ENCODE measurements at places on chromosomes 4 and X. TPM values are rescaled to one million over a fixed set of nuclear protein-coding genes. Genes with fewer than 3 reads are reported as not detected.

DNA sequence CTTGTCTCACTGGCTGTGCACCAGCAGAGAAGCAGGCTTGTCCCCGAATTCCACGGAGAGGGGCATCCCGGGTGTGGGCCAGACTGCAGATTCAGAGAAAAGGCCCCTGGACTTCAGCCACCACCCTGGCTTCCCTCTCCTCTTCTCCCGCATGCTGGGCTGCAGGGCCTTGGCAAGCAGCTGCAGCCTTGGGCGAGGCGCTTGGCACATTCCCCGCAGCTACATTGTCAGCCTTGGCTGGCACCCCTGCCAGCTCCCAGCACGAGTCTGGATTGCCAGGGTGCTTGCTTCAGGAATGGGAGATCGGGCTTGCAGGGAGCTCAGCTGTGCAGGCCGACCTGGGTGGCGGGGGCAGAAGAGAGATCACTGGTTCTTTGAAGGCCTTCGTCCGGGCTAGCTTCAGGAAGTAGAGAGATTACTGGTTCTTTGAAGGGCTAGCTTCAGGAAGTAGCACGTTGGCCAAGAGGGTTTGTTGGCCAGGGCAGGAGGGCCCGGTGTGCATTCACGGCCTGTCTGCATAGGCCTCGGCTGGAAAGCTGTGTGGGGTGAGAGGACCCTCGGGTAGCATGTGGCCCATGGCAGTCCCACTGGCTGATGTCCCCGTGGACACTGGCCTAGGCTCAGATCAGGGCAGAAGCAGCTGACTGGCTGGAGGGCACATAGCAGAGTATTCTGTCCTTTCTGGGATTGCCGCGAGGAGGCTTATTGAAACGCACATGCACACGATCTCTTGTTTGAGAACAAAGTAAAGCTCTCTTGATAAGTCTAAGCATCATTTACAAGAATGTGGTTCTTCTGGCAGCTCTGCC lies 2.7 kb downstream of the ABCD1 start:
- DNase-seq = peak; percentile 85

- no peak for DNase-seq
Observed at GRCh38 chr4:1540601-1541375, 134.5 kb upstream of the NKX1-1 start.

DNA sequence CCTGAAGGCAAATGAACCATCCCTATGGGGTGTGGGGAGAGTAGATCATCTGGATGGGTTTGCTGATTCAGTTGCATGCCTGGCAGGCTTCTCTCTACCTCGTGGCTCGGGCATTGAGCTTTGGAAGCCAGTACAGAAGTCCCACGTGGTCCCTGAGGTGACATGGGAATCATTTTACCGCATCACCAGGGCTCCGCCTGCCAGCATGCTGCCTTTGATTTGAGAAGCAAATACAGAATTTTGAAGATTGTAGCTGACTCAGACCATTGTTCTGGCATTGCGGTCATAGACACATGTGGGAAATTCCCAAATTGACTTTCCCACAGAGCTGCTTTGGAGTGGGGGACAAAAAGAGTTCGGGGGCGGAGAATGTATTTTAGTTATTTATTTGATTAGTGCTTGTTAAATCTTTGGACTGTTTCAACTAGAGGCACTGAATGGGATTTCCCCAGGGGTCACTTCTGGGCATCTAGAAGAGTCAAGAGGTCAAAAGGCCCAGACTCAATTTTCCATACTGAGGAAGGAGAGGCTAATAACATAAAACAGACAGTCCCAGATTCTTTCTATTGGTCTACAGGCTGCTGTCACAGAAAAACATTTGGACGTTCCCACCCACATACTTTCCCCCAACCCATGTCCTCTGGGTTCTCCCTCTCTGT lies 79.3 kb downstream of the NHSL2 start:
- DNase-seq = peak; percentile 43

GRCh38 chr4:159685340-159686092 lies 582.6 kb downstream of the RAPGEF2 start:
- DNase-seq = peak; percentile 59

DNA sequence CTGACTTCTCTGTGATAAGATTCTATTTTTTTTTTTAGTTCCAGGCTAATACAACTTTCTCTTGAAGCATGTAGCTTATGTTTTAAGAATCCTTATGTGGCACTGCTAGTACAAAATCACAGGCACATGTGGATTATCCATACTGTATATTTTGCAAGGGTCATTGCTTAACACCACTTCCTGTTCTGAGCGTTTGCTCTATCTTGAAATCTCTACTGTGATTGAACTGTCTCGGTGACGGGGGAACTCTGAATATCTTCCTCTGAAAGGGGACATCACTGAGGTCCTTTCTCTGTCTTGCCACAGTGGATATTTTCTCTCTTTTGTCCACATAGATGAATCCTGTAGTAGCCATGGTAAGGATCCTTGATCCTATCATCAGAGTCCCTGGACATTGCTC lies 2.1 kb upstream of the WFS1 start:
- no peak for DNase-seq

GRCh38 chr4:164293203-164293602 lies 460.7 kb upstream of the SMIM31 start:
- DNase-seq = no peak

DNA sequence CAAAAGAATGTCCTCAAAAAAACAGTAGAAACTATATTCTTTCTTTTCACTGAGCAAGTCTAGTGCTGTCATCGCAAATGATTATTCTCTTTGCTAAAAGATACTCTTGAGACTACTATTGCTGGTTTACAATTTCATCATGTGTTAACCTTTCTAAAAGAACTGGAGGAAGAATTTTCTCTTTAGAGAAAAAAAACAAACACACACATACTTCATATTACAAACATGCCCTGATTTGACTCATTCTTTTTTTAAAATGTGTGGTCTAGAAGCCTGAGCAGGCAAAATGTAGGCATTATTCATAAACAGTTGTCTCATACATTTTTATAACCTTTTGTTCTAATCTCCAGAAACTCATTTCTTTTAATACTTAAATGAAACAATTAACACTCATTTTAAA lies 60.6 kb upstream of the FAT4 start:
- peak; percentile 17 for DNase-seq

DNA sequence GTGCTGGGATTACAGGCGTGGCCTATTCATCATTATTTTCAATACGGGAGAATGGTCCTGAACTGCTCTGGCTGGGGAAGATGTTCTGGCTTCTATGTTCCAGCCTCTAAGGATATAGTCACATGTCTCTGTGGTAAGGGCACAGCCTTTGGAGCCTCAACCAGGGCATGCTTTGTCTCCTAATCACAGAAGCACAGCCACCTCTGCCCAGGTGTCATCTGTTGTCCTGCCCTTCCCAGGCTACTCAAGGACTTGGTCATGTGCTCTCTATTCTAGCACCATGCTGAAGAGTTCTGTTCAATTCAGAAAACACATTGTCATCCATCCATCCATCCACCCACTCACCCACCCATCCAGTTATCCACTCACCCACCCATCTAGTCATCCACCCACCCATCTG lies 29.5 kb downstream of the ASMTL start:
- no peak for DNase-seq

GRCh38 chr4:142840516-142841123 lies 5.5 kb downstream of the INPP4B start:
- peak; percentile 61 for DNase-seq

DNA sequence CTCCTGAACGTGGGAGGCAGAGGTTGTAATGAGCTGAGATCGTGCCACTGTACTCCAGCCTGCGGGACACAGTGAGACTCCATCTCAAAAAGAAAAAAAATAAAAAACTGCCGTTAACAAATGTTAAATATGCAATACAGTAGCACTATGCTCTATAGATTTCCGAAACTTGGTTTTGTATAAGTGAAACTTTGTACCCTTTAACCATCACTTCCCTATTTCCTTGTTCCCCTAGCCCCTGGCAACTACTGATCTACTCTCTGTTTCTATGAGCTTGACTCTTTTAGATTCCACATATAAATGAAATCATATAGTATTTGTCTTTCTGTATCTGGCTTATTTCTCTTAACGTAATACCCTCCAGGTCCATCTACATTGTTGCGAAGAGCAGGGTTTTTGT lies 74.1 kb downstream of the TAB3 start:
- DNase-seq = no peak

- DNase-seq = no peak
Observed at GRCh38 chr4:163171590-163171989, 4.9 kb upstream of the NAF1 start.

- no peak for DNase-seq
Observed at GRCh38 chr4:42401171-42401570, 3.9 kb downstream of the SHISA3 start.

- no peak for DNase-seq
Observed at GRCh38 chr4:8582016-8582415, 1.8 kb downstream of the GPR78 start.

DNA sequence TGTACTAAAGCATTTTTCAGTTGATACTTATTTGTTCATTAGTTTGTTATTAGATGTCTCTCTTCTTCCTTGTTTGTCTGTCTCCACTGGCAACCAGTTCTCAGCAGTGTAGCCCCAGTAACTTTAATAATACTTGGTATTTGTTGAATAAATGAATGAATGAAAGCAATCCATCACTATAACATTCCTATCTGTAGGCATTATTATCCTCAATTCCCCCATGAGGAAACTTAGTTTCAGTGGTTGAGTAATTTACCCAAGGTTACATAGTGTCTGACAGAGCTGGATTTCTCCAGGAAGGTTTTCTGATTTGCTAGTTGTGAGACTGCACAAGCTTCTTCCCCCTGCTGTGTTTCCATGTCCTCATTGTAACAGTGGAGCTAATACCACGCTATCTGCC lies 27.8 kb upstream of the MAOB start:
- DNase-seq = no peak

DNA sequence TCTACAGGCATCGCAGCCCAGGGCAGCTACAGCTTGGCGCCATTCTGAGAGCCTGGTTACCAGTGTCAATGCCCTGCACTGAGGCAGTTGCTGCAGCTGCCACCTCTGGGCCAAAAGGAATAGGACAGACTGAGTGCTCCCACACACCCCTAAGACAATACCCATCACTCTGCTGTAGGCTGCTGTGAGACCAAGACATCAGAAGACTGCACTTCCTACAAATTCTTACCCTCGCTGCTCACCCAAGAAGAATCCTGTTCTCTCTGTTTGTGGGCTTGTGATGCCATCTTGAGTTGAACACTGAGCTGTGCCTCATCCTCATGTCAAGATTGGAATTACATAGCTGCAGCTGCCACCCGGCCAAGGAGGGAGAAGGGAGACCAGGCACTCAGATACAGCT lies 1847.0 kb upstream of the PCDH10 start:
- no peak for DNase-seq

DNA sequence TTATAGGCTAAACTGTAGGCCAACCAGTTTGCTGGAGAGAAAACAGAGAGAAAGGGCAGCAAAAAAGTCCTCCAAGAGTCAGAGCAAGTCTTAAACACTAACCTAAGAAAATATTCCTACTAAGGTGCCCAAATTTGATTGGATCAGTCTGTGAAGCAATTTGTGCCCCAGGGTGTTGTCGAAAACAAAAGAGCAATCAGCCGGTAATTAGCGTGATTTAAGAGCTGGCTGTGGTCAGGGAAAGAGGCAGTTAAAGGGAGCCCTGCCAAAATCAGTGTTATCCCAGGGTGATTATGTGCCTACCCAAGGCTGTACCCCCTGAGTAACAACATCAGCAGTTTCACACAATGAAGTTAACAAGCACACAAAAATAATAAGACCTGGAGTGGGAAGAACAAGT lies 6.4 kb upstream of the BRWD3 start:
- DNase-seq = no peak

DNA sequence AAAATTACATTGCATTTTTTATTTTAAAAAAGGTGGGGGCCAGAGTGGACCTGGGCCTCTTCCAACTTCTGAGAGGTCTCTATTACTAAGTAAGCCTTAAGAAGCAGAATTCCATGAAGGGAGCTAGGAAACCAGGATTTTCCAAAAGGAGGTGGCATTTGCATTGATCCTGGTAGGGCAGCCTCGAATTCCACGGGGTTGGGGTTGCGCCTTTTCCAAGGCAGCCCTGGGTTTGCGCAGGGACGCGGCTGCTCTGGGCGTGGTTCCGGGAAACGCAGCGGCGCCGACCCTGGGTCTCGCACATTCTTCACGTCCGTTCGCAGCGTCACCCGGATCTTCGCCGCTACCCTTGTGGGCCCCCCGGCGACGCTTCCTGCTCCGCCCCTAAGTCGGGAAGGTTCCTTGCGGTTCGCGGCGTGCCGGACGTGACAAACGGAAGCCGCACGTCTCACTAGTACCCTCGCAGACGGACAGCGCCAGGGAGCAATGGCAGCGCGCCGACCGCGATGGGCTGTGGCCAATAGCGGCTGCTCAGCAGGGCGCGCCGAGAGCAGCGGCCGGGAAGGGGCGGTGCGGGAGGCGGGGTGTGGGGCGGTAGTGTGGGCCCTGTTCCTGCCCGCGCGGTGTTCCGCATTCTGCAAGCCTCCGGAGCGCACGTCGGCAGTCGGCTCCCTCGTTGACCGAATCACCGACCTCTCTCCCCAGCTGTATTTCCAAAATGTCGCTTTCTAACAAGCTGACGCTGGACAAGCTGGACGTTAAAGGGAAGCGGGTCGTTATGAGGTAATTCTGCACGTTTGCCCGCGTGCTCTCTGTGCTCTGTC lies at the start of gene PGK1:
TSS of gene PGK1 (plus strand) at position 626 of the 824 bp plus-strand sequence. CDS start at position 719, 93 bp downstream.
- peak; percentile 96 for DNase-seq

DNA sequence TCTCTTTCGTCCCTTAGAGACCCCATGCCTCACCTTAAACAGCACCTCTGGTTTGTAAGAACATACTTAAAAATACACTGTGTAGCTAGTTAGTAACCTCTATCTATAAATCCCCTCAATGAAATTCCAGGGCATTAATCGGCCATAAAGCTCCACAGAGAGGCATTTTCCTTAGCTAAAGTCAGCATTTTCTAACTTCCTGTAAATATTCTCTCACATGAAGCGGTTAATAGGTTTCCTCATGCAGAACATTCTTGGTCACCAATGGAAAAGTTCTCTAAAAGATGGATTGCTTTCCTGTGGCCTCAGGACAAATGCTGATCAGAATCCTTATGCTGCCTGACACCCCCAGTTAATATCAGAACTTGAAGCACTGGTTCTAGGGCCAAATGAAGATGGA lies 248.6 kb upstream of the BOD1L1 start:
- DNase-seq = no peak

GRCh38 chrX:100895365-100896075 lies 21.4 kb upstream of the NOX1 start:
- peak; percentile 91 for DNase-seq

- DNase-seq = peak; percentile 41
Observed at GRCh38 chr4:184171011-184171410, 46.7 kb downstream of the ENPP6 start.

- no peak for DNase-seq
Observed at GRCh38 chr4:112939901-112940300, 109.6 kb upstream of the ANK2 start.

- peak; percentile 39 for DNase-seq
Observed at GRCh38 chr4:146643812-146644401, 5.2 kb downstream of the POU4F2 start.

The FAM149A gene
- 0.45 TPM for total RNA-seq

The PARM1 gene
- 1.3 TPM for total RNA-seq

The PCDH7 gene
- total RNA-seq = 50.9 TPM

The RAPGEF2 gene
- total RNA-seq = 16.2 TPM

The TMEM131L gene
- total RNA-seq = 12.1 TPM

The USP38 gene
- 24.4 TPM for total RNA-seq

The HPGD gene
- 0.45 TPM for total RNA-seq

The NXF2B gene
- not detected for total RNA-seq

The GPR173 gene
- 2.2 TPM for total RNA-seq

The PHKA1 gene
- total RNA-seq = 11.9 TPM

The TCEANC gene
- total RNA-seq = 5.7 TPM
